ENCODE measurements at places on chromosomes 7 and 10. TPM values are rescaled to one million over a fixed set of nuclear protein-coding genes. Genes with fewer than 3 reads are reported as not detected.

GRCh38 chr10:27461312-27461711 lies 42.8 kb upstream of the RAB18 start:
- no peak for DNase-seq

- DNase-seq = no peak
These were observed 5.1 kb upstream of the HIPK2 start for GRCh38 chr7:139782932-139783331.

DNA sequence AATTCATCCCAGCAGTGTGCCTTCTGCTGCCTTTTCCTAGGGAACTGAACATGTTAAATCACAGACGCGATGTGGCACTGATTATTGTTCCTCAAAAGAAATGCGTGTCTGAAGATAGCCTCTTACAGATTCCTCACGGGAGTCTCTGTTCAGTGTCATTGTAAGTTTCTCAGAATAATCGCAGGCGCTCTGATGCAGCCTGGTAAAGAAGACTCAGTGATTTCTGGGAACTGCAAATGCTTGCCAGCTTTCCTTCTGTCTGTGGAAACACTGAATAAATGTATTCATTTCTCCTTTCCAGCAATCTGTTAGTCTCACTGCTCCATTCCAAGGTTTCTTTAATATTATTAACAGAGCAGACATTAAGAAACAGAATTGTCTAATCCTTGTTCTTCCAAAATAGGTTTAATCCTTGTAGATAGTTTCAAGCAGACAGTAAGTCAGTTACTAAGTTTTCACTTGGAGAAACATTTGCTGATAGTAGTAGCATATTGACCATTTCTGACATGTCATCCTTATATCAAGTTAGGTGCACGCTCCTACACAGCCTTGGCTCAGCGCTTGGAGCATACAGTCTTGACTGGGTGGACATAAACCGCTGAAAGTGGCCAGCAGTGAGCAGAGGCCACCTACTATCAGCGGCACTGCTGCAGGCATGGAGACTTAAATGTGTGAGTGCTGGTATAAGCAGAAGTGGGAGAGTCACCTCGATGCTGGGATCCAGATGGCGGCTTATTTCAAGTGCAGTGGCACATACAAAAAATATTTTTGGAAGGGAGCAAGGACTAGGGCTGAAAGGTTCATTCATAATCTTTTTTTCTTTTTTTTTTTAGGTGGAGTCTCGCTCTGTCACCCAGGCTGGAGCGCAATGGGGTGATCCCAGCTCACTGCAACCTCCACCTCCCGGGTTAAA lies 27.7 kb downstream of the MMRN2 start:
- DNase-seq = no peak

GRCh38 chr10:93060887-93061593 lies 442 bp downstream of the CYP26C1 start:
- DNase-seq = no peak

DNA sequence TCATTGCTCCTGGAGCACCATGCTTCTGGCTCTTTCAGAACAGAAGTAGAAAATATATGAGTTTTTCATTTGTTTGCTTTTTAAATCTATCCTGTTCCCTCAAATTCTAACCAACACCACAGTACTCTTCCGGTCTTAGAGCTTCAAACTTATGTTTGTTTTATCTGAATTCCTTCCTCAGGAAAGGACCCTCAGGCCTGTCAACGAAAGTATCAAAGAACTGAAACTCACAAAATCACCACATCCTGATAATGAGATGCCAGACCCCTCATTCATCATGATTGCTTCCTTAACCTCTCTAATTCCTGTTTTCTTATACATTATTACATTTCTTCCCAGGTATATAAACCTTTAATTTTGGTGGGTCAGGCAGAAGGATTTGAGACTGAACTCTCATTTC lies 135.2 kb downstream of the BMS1 start:
- no peak for DNase-seq

DNA sequence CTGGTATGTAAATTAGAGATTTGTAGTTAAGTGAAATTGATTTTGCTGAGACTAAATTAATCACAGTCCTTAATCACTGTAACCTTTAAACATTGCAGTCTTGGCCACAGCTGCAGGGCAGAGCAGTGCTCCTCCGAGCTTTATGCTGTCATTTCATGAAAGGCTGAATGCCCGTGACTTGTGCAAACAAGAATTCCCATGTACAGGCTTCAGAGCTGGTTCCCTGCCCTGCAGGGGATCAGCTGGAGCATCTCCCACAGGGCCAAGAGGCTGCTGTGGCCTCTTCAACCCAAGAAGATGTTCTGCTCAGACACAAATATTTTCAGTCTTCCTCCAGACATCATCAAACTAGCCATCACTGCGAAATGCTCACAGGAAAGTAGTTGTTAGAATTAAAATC lies 419.1 kb downstream of the AUTS2 start:
- DNase-seq = no peak

GRCh38 chr7:2496375-2496774 lies 20.2 kb upstream of the GRIFIN start:
- no peak for DNase-seq

DNA sequence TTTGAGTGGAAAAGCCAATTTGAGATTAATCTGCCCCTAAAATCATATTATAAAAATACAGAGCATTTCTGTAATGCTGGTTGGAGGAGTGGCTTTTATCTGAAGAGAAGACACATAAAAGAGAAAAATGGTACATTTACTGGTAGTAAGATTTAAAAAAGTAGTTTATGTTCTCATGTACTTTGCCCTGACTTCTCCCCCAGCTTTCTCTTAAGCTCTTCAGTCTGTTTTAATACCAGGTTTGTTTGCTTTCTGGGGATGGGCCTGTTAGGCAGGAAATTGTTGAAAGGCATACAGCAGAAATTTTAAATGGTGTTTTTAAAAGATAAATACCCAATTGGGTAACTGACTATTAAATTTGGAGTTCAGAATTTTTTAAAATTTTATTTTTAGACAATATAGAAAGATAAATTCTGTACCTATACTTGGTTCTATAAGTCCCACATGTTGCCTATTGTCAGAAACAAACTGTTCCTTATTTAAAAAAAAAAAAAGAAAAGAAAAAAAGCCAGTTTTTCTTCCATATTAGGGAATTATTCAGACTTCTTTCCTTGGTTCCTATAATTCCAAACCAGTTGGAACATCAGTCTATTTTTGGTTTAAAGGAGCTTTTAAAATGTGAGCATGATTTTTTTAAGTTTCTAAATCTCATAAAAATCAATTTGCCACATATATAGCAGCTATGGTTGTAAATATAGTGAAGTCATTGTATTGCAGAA lies 136.6 kb downstream of the ARID5B start:
- no peak for DNase-seq

- DNase-seq = no peak
These were observed 4.7 kb downstream of the C10orf71 start for GRCh38 chr10:49303711-49304110.

- DNase-seq = no peak
These were observed 350.9 kb upstream of the LRGUK start for GRCh38 chr7:133776266-133776665.

SUV39H2 gene
- polyA plus RNA-seq = 30.1 TPM

TAS2R3 gene
- 1.2 TPM for polyA plus RNA-seq

SPDYE5 gene
- polyA plus RNA-seq = 7.3 TPM

UBTD1 gene
- 6.5 TPM for polyA plus RNA-seq

Data from left kidney (tissue), 8 donors.